ENCODE measurements at places on chromosomes 2 and 18.
A peak's percentile ranks its signal among the peaks of the same experiment; 100 is the strongest.

GRCh38 chr2:96895746-96896651, 26.1 kb upstream of the SEMA4C start:
- no peak for DNase-seq

GRCh38 chr18:42074704-42075103, 119.7 kb downstream of the PIK3C3 start:
- no peak for DNase-seq

- DNase-seq: no peak
Observed at GRCh38 chr2:159946326-159946999, 116.0 kb downstream of the PLA2R1 start.

DNA sequence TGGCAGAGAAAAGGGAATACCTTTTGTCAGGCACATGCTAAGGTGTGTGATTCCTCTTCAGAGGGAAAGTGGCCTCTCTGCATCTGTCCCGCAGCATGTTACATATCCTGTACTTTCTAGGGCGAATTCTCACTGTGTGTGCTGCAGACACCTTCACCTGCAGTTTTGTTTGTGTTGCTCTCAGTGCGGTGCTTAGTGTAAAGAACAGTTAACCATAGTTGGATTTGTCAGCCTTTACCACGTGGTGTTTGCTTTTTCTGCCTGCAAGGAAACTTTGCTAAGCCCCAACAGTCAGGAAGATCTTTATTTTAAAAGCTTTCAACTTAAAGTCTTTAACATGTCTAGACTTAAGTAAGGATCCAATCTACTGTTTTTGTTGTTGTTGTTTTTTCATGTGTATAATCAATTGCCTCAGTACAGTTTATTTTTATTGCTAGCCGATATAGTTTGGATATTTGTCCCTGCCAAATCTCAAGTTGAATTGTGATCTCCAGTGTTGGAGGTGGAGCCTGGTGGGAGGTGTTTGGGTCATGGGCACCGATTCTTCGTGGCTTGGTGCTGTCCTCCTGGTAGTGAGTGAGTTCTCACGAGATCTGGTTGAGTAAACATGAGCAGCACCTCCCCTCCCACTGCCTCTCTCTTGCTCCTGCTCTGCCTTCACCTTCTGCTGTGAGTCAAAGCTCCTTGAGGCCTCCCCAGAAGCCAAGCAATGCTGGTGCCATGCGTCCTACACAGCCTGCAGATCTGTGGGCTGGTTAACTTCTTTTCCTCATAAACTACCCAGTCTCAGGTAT, 90.6 kb downstream of the SNTG2 start:
- DNase-seq: no peak

DNA sequence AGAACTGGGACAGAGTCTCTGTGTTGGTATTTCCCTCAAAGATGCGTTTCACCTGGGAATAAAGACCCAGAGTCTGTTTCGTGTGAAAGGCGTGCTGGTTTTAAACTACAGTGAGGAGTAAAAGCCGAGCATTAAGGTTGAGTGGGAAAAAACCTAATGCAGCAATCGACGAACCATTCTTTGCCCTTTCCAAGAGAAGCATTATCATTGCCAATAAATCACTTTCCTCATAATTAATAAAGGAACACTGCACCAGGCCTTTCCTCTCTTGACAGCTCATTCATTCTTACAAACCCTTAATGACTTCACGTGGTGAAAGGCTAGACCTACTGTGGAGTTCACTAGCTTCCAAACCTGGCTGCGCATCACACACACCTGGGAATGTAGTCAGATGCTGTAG, 896 bp upstream of the SLC8A1 start:
- no peak for DNase-seq

GRCh38 chr18:63831080-63831788, 56.0 kb downstream of the SERPINB7 start:
- DNase-seq: peak; percentile 44

GRCh38 chr2:3115301-3116042, 262.1 kb downstream of the EIPR1 start:
- DNase-seq: no peak

- DNase-seq: no peak
Observed at GRCh38 chr2:76050196-76050595, 339.5 kb upstream of the GCFC2 start.

GRCh38 chr2:171430516-171431410, 3.0 kb downstream of the METTL8 start:
- DNase-seq: no peak

- DNase-seq: no peak
Observed at GRCh38 chr2:62747876-62748275, 42.4 kb downstream of the EHBP1 start.

DNA sequence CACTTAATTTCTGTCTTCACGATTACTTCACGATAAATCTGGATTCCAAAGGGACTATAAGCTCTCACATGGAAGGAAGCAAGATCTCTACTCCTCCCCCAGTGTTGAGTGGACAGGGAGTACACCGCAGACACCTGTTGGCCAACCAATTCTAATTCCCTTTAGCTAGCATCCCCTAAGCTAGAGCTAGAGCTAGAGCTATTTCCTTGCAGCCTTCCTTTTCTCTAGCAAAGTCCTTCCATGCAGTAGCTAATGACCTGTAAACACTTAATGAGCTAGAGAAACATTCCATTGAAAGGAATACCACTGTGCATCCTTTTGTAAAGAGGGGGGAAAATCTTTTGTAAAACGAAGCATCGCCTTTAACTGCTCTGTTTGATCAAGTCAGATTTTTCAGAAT, 56.5 kb downstream of the BCL11A start:
- DNase-seq: no peak

- DNase-seq: no peak
Observed at GRCh38 chr2:95552911-95553310, 38.9 kb upstream of the TRIM43 start.

DNA sequence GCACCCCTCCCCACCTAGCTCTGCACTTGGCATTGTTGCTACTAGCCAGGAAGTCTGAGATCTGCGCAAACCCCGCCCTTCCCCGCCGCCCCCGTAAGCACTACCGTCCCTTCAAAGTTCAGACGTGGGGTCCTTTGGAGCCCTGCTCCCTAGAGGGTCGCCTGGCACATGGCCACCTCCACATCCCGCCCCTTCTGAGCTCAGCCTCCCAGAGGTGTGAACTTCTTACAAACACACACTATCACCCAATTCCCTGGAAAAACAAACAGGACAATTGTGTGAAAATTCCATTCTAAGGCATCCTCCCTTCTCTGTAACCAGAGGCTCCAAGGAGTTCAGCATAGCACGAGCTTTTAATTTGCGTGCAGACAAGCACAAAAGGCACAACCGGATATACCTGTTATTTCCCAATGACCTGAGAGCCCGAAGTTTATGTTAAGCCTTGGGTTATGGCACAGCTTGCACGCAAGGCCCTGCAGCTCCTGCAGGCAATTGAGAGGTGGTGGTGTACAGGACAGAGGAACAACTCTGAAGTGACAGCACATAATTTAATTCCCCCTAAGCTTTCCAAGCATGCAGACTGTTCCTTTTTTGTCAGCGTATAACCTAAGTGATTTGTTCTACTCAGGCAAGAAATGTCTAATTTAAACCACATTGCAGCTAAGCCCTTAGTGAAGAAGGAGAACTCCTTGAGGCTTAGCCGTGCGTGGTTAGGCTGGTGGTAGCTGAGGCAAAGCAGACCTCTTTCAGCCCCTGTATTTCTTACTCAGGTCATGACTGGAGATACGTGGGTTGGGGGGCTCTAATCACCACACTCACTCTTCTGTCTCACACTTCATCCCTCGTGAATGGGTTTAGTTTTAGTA, 20.3 kb upstream of the CYP1B1 start:
- DNase-seq: peak; percentile 56

DNA sequence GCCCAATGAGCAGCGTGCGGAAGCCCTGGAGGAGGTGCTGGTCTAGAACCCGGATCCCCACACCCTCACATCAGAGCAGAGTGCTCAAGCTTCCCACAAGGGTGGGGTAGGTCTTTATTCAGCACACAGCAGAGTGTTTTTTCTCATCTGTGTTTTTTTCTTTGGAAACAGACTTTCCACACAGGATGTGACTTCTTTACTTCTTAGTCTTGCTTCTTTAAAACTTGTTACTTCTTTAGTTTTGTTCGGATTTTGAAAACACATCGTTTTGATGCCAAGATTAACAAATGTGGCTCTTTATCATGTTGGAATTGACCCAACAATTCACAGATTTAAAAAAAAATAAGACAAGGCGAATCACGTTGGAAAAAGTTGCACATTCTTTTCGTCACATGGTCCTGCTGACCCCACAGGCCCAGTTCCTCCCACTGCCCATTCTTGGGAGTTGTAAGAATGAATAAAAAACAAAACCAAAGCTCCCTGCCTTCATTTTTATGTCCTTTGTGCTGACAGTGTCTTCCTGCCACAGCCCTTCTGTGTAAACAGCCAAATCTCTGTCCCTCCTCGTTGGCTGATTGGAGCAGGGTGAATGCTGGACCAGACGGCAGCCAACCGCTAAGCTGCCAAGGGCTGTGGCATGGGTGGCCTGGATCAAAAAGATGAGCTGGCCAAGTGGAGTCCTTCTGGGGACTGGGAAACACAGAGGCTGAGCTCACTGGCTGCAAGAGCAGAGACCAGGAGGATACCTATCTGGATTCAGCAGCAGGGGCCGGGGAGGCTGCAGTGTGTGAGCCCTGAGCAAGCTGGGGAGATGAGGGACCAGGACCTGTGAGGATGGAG, 81.6 kb downstream of the TWIST2 start:
- no peak for DNase-seq

- DNase-seq: no peak
Observed at GRCh38 chr2:190882411-190882766, 1.8 kb downstream of the GLS start.
